ENCODE measurements at places on chromosomes 11 and 22.

DNA sequence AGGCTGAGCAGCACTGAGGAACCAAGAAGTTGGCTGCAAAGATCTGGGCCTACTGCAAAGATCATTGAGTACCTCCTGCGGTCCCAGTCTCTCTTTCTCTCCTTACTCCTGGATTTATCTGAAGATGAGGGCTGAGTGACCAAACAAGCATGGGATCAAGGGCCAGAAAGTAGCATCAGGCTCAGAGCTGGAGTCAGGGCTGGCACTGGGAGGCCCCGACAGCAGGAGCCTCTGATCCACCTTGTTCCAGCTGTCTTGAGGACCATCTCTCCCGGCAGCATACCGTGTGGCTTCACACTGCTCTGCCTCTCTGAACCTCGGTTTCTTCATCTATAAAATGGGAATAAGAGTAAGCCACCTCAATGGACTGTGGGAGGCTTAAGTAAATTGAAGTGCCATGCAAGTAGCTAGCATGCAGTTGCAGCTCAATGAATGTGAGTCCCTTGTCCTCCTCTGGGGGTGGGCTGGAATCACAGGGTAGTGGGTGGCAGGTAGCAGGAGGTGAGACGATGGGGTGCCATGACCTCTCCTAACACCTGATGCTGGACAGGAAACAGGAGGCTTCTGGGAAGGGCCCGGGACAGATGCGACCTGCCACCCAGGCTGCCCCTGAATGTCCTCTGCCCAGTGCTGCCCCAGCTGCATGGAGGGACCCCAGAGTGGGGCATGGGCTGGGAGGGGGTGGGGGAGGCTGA is 52.5 kb upstream of the PRDM11 start:
- DNase-seq = no peak

DNA sequence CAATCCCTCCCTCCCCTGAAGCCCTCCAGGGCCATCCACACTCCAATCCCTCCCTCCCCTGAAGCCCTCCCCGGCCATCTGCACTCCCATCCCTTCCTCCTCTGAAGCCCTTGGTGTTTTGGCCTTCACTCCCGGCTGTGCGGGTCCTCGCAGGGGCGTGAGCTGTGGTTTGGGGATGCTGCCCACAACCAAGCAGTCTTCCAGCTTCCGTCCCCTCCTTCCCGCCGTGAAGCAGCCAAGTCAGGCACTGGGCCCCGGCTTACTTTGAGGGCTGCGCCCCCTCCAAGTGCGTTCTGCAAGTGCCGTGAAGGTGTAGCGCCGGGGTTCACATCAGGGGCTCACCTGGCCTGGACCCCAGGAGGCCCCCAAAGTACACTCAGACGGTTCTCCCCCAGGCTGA is 335.9 kb downstream of the BRD1 start:
- DNase-seq = no peak

- peak; percentile 90 for DNase-seq
Measured at GRCh38 chr11:36034551-36035331, 90.9 kb downstream of the LDLRAD3 start.

- DNase-seq = no peak
Measured at GRCh38 chr11:2573240-2574042, 126.4 kb downstream of the KCNQ1OT1 start.

DNA sequence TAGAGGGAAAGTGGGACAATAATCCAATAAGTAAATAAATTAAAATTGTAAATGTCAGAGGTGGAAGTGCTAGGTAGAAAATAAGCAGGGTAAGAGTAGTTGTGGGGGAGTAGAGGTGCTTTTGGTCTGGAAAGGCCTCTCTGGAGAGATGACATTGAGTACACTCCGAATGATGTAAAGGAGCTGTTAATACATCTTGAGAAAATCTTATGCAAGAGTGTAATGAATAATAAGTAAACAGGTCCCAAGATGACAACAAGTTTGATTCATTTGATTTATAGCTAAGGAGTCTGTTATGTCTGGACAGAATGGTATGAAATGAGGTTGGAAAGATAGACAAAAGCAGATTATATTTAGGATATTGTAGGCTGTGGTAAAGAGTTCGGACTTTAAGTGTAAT is 87.5 kb downstream of the TMEM135 start:
- DNase-seq = peak; percentile 49

- DNase-seq = no peak
Measured at GRCh38 chr22:37390075-37390474, 37.2 kb downstream of the ELFN2 start.

- peak; percentile 22 for DNase-seq
Measured at GRCh38 chr11:7019500-7020182, 505 bp downstream of the ZNF214 start.

DNA sequence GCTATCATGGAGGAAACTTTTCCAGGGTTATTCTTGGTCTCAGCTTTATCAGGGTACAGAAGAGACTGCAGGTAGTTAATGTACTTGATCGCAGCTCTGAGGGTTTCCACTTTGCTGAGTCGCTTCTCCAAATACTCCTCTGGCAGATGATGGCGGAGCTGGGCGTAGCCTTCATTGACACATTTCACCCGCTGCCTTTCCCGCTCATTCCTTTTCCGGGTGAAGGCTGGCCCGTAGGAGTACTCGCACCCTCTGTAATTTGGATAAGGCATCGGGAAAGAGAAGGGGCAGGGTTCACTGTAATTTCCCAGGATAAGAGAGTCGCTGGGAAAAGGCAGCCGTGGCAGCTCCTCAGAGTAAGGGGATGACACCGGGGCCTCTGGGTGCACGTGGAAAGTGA is 4.9 kb upstream of the C11orf16 start:
- no peak for DNase-seq

DNA sequence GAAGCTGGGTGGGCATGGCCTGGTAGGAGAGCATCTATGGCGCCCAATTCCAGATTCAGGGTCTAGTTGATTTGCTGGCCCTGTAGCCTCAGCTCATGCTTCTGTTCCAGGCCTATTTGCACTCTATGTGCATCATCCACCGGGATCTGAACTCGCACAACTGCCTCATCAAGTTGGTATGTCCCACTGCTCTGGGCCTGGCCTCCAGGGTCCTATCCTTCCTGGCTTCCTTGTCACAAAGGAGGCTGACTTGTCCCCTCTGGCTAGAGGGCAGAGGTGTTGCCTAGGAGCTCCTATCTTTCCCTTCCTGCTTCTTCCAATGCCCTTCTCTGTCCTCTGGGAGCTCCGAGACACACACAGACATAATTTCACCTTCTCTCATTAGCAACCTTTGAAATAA is 21.3 kb downstream of the PIK3IP1 start:
- DNase-seq = no peak

DNA sequence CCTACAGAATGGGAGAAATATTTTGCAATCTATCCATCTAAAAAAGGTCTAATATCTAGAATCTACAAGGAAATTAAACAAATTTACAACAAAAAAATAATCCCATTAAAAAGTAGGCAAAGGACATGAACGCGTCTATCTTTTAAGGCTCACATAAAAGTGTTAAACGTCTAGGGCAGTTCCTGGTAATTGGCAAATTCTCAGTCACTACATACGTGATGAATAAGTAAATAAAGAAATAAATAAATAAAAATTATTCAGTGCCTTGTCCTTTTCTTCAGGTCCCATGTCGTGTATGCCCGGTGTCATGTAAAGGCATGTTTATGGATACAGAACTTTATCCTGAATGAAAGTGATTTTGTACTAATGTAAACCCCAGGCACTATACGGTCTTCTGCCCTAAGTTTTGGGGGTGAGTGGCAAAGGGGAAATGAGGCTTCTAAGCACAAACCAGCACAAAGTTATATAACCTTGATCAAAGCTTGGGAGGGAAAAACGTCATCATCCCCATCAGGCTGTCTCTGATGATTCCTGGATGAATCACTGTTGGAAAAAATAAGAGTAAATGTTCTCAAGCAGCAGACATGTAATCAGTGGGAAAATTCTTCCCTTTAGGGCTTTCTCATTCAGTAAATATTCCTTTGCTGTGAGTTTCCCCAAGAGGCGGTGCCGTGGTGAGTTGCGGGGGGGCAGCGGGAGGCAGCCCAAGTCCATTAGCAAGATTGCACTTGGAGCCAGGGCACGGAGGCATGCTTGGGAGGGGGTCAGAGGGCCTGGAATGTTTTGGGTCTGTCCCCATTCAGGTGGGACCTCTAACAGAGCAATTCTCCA is 30.4 kb upstream of the MICAL2 start:
- peak; percentile 99 for DNase-seq

GRCh38 chr11:88629496-88629895 is 292.0 kb upstream of the CTSC start:
- peak; percentile 40 for DNase-seq

GRCh38 chr11:64638018-64638665 is 47.1 kb downstream of the SLC22A12 start:
- no peak for DNase-seq

GRCh38 chr11:23079382-23079813 is 219.1 kb upstream of the CCDC179 start:
- peak; percentile 69 for DNase-seq

DNA sequence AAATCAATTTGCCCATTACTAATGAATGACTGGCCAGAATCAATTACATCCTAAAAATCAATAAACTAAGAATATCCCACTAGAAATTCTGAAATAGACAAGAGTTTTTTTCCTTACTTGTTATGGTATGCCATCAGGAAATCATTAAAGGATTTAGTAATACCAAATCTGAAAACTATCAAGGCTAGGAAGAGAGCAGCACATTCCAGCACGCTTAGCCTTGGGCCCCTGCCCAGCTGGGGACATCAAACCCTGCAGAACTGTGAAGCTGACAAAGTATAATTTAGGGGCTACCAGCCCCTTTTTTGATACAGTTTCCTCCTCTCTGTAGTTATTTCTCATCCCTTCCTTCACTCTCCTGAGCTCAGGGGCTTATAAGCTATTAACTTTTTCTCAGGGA is 247.8 kb upstream of the ZC3H12C start:
- DNase-seq = peak; percentile 70

DNA sequence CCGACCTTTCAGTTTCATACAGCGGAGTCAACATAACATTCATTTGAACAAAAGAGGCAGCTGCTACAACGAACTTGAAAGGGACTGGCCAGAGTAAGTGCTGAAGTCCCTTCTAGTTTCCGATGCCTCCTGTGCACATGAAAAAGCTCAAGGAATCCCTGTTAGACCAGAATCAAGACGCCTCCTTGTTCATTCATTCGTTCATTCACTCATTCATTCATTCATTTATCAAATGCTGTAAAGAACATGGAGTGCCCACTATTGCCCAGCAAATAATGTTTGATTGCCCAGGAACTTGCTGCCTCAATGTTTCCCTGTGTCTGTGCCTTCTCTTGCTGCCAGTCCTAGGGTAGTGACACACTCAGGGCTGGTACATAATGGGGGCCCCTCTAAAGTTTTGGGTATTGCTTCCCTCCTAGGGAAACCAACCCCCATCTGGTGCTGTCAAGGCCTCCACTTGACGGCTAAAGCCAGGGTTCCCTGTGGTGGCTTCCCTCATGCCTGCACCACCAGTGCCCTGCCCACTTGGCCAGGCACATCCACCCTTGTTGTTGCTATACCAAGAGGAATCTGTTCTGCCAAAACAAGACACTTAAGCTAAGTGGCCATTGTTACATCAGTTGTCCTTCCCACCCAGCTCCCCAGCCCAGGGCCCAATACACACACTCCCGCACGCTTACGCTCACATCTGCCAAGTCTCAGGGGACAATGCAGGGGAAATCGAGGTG is 3.8 kb downstream of the TMPRSS13 start:
- DNase-seq = no peak

DNA sequence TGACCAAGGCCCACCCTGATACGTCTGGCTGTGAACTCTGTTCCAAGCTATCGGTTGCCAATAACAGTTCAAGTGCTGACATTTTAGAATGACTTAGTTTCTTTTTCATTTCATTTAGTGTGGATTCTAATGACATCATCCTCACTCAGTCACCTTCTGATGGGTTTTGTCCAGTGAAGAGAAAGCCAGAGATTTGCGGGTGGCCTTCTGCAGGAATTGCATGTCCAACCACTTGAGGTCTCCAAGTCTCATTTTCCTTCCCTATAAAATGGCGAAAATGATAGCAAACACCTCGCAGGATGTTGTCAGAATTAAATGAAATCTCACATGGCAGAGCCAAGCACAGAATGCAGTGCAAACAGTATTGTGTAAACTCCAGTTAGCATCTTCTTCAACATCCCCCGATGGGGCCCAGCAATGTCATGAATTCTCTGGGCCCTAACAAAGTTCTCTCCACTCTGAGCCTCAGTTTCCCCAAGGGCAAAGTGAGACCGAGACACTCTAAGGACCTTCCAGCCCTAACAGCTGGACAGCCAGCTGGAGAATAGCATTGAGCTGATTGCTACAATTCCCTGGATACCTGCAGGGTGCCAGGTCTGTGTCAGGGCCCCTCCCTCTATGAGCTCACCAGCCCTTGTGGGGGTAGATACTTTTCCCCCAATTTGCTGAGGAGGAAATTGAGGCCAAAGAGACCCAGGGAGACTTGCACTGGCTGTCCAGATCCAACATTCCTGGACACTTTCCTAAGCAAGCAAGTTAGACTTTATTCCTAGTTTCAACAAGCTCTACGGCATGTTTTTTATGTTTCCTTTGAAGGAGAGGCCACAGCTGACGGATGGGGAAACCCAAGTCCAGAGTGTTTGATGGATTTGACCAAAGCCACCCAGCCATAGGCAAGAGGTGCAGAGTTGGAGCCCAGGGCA is 286.7 kb downstream of the MN1 start:
- DNase-seq = no peak

- DNase-seq = no peak
Measured at GRCh38 chr11:65213322-65214211, 31.8 kb downstream of the CAPN1 start.

DNA sequence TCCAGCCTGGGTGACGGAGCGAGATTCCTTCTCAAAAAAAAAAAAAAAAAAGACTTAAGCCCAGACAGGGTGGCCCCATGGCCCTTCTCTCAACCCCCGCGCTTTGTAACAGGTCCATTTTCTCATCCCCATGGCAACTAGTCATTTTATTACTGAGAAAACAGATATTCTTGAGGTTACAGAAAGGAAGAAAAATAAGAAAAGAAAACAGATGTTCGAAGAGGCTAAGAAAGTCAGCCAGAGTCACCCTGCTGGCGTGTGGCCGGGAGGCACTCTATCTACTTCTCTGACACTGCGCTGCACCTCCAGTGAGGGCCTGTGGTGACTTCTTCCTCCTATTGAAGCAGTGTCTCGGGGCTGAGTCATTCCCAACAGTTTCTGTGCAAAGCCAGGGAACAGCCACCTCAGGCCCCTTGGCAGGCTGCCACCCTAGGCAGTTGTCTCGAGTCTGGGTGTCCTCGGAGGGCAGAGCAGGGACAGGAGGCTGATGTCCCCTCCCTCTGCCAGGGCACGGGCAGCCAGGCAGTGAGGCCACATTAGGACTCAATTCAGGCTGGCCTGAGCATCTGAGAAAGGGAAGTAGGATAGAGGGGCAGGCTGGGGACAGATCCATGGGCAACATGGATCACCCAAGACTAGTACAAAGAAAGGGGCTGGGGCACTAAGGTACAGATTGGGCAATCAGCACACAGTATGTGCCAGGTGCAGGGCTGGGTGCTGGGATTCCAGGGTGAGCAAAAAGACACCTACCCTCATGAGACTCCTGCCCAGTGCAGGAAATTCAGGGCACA is 16.4 kb upstream of the SYVN1 start:
- DNase-seq = peak; percentile 91

GRCh38 chr11:86162239-86162638 is 82.3 kb upstream of the EED start:
- peak; percentile 90 for DNase-seq

GRCh38 chr11:93840981-93841380 is 9.4 kb downstream of the VSTM5 start:
- no peak for DNase-seq
